Stimulated activated CD8-positive, alpha-beta memory T cell treated with anti-CD3 and anti-CD28 coated beads, Interleukin-7, amount 100 ng/mL, for 24 hours (primary cell): ENCODE measurements at places on chromosomes 5 and 9.

- DNase-seq, result no peak
Measured at GRCh38 chr9:133569891-133570690, 35.6 kb downstream of the ADAMTSL2 start.

DNA sequence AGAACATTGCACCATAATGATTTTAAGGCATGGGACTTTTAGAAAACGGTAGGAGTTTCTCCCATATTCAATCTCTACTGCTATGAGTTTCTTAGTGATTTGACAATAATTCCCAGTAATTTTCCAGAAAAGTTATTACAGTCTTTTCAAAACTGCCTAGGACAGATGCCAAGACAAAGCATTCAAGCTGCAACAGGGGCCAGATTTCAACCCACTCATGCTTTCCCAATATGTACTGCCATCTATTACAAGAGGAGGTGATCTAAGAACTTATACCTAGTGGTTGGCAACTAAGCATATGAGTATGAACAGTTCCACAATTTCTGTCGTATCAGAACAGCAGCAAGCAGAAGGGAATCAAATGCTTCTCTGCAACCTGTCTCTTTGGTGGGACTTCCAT is 95.1 kb upstream of the TMED7 start:
- DNase-seq, result no peak

DNA sequence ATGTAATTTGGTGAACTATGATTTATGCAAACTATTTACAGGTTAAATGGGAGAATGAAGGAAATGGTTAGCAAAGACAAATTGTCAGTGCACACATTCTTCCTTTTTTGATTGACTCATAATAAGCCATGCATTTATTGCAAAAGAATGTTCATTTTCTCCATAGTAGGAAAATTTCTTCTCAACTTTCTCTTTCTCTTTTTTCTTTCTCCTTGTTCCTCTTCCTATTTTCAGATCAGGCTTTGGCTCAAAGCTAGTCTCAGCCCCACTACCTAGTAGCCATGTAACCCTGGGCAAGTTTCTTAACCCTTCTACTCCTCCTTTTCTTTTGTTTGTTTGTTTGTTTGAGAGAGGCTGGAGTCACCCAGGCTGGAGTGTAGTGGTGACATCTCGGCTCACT is 156.6 kb downstream of the PIK3R1 start:
- DNase-seq, result no peak

GRCh38 chr5:108729242-108729615 is 18.5 kb upstream of the FER start:
- DNase-seq, result no peak

DNA sequence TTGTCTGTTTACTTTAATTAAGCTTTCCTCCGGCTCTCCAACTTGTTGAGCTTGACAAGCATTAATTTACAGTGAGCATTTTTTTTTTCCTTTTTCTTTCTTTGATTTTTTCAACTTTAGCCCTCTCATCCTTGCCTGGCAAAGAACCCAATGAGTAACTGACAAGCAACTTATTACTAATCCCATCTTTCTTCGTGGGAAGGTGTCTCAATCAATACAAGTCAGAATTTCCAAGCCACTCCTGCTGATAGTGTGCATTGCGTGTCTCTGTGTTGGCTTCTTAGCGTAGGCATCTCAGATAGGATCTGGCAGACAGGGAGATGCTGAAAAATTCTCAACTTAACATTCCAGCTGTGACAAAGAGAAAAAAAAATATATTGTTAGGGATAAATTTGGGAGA is 527.7 kb upstream of the WWC1 start:
- no peak for DNase-seq
